ENCODE measurements at places on chromosomes 6 and 20.

- no peak for DNase-seq
Measured at GRCh38 chr6:16551466-16551865, 209.8 kb downstream of the ATXN1 start.

DNA sequence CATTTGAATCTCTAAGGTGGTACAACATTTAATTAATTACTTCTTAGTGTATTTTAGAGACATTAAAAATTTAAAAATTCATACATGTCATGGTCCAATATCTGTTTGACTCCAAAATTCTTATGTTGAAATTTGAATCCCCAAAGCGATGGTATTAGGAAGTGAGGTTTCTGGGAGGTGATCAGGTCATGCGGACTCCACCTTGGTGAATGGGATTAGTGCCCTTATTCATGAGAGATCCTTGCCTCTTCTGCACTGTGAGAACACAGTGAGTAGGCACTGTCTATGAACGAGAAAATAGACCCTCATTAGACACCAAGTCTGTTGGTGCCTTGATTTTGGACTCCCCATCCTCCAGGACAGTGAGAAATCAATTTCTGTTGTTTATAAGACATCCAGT lies 254.7 kb downstream of the PTPRK start:
- DNase-seq: no peak

- DNase-seq: peak; percentile 76
Measured at GRCh38 chr6:14711056-14711703, 534.7 kb upstream of the JARID2 start.

GRCh38 chr6:136350914-136351313 lies 61.3 kb upstream of the BCLAF1 start:
- no peak for DNase-seq

DNA sequence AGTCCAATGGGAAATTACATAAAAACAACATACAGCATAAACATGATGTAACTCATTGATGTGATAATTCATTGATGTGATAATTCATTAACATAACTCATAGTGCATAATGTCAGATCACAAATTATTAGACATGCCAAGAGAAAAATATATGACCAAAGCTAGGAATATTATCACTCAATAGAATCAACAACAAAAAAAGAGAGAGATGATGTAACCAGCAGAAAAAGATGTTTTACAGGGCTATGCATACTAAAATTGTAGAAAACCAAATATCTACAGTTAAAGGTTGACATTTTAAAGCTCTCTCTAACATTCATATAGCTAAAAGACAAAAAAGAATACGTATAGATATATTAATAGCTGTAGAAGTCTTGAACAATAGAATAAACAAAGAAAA lies 1067.2 kb upstream of the ADGRB3 start:
- no peak for DNase-seq

- no peak for DNase-seq
Measured at GRCh38 chr6:22106451-22106850, 190.4 kb downstream of the PRL start.

DNA sequence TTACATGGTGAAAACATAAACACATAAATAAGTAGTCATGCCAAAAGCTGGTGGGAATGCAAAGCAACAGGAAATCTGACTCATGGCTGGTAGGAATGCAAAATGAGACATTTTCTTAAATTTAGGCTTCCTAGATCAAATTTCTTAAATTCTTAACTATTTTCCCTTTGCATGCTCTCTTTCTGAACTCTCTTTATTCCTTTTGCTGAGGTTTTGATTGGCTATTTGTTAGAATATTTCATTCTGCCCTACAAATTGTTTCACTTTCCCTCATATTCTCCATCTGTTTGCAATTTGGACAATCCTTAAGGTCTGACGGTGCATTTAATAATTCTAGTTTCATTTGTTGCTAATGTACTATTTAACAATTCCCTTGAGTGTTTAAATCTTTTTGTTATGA lies 437.5 kb upstream of the RGS17 start:
- DNase-seq: no peak

DNA sequence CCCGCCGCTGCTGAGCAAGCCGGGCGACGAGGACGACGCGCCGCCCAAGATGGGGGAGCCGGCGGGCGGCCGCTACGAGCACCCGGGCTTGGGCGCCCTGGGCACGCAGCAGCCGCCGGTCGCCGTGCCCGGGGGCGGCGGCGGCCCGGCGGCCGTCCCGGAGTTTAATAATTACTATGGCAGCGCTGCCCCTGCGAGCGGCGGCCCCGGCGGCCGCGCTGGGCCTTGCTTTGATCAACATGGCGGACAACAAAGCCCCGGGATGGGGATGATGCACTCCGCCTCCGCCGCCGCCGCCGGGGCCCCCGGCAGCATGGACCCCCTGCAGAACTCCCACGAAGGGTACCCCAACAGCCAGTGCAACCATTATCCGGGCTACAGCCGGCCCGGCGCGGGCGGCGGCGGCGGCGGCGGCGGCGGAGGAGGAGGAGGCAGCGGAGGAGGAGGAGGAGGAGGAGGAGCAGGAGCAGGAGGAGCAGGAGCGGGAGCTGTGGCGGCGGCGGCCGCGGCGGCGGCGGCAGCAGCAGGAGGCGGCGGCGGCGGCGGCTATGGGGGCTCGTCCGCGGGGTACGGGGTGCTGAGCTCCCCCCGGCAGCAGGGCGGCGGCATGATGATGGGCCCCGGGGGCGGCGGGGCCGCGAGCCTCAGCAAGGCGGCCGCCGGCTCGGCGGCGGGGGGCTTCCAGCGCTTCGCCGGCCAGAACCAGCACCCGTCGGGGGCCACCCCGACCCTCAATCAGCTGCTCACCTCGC lies 1.5 kb downstream of the ARID1B start:
- no peak for DNase-seq

DNA sequence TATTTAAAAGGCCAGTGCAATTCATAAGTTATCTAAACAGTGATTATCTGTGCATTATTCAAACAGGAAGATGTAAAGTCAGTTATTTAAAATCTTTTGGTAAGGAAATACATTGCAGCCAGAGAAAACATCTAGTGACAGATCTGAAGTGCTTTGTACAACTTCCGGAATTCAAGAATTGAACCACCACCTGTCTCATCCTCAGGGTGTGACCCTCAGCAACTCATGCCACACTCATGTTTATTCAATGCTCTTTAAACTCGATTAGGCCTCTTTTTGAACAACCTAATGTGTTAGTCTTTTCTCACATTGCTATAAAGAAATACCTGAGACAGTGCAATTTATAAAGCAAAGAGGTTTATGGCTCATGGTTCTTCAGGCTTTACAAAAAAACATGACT lies 62.6 kb upstream of the GGTLC1 start:
- DNase-seq: no peak

- DNase-seq: no peak
Measured at GRCh38 chr20:62949962-62950361, 2.5 kb upstream of the SLC17A9 start.

GRCh38 chr20:12358006-12358654 lies 440.4 kb downstream of the BTBD3 start:
- DNase-seq: no peak

DNA sequence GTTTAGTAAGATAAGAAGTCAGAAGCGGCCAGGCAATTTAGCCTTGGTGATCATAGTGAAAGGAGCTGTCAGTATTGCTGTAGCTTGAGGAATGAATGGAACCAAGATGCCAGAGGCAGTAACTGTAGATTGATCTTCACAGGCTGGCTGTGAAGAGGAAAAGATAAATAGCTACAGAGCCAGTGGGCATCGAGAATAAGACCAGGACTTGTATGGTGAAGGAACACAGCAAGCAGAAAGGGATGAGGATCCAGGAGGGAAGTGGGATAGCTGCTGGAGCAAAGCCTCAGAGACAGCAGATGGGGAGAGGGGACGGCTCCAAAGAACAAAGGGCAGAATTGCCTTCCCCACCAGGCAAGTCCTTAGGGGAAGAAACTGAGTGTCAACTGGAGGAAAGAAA lies 294.4 kb upstream of the PLN start:
- DNase-seq: no peak

DNA sequence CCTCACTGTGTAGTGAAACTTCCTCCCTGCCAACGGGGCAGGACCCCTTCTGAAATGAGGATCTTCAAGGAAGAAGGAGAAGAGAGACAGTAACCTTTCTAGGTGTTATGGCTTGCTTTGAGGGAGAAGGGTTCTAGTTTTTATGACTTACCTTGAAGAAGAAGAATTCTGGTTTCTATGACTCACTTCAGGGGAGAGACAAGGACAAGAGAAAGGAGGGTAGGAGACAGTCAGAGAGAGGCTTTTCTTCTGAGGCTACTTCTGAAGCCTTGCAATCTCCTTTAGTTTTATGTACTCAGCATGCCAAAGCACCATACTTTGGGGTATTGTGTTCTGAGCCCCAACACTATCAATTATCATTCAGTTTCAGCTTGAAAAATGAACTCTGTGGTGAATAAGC lies 25.8 kb upstream of the IBTK start:
- DNase-seq: no peak

DNA sequence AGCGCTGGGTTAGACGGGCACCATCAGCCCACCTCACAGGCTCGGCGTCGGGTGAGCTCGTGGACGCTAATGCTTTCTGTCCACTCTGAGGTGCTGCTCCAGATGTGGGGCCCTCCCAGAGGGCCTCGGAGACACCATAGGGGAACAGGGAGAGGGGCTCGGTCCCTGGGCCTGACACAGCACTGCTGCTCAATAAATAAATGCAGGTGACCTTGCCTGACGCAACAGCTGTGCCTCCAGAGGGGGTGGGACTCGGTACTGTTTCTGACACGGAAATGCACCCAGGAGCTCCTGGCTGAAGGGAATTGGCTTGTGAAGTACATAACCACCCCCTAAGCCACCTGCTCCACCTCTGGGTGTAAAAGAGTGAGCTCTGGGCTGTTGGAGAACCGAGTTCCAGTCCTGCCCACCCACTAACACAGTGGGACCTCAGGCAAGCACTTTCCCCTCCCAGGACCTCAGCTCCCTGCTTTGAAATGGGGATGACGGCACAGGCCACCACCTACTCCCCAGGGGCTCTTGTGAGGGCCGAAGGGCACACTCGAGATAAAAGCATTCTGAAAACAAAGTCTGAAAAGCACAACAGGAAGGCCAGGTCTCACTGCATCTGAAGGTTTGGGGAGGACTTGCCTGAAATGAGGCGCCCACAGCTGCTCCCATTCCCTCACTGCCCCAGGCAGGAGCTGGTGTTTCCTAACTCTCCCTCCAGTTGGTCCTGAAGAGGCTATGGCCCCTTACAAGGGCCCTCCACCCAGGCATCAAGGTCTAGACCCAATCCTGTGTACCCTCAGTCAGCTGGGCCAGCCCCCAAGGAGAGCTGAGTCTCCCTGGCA lies 6.7 kb downstream of the KCNK15 start:
- no peak for DNase-seq

GRCh38 chr6:13624871-13625288 lies 9.7 kb downstream of the NOL7 start:
- no peak for DNase-seq

DNA sequence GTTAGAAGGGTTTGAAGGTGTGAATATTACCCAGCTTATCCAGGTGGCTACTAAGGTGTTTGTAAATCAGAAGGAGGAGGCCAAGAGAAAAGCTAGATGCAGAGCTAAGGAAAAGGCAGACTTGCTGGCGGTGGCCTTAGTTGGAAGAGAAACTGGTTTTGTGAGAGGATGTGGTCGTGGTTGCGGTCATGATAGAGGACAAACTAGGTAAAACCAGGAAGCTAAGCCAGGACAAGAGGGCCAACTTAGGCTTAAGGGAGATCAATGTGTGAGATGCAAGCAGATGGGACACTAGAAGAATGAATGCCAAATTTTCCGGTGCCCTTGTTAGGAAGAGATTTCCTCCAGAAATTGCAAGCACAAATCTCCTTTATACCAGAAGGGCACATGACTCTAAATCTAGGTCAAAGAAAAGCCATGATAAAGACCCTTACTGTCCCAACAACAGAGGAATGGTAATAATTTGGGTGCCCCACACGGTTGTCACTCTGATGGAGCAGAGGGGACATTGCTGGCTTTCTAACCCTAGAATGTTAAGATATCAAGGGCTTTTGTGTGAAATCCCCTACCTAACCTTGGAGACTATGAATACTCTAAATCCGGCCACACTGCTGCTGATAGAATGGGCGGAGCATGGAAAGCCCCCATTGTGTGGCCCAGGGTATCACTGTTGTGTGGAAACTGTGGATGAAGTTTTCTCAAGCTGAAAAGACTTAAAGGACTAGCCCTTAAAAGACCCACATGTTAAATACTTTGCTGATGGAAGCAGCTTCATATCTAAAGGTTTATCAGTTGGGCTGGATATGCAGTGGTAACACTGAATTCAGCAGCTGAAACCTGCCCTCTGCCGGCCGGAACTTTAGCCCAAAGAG lies 7.8 kb downstream of the IL22RA2 start:
- DNase-seq: no peak

- DNase-seq: no peak
Measured at GRCh38 chr20:25230166-25230831, 17.6 kb upstream of the PYGB start.

DNA sequence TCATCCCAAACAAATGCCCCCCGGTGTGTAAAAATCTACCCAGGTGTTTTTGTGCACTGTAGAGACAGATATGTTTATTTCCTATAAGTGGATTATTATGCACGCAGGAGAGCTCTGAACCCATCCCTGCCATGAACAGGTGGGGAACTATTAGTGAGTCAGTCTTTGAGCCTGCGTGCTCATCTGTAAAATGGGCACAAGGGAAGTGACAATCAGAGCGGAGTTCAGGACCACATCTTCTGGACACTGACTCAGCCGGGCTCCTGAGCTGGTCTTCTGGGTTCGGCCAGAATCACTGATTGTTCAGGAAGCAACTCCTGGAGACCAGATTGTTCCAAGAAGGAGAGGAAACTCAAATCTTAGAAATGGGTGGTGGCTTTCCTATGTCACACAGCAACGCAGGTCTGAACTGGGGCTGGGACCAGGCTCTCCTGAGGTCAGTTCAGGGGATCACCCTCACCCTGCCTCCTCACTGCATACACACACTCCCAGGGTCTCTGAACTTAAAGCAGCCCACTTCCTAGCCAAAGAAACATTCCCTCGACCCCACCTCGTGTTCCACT lies 27.3 kb upstream of the TGM2 start:
- no peak for DNase-seq

GRCh38 chr6:22112461-22112860 lies 184.4 kb downstream of the PRL start:
- no peak for DNase-seq

DNA sequence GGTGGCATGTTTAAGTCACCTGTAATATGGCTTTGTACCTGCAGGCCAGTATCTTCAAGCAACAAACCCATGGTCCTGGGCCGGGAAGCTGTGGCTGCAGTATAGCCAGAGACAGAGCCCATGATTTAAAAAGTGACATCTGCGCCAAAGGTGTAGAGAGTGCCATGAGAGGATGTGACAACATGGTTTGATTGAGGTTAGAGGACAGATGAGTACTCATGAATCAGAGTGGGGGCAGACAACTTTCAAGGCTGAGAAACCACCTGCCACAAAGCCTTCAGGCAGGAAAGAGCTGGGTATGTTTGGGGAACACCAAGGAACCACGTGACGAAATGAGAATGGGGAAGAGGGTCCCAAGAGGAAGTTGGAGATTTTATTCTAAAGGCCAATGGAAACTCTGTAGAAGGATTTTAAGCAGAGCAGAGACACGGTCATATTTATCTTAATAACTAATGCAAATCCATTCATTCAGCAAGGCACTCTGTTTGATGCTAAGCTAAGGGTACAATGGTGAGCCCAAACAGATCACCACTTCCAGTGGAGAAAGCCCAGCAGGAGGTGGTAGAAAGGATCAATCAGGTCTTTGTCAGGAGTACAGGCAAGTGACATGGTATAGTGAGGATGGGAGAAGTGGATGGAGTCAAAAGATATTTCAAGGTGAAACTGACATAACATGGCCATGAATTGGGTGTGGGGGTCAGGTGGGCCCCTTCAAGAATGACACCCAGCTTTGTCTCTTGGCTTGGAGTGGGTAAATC lies 3.4 kb upstream of the MICAL1 start:
- no peak for DNase-seq

Measured in stimulated activated CD4-positive, alpha-beta T cell treated with anti-CD3 and anti-CD28 coated beads, TNF-alpha, amount 100 ng/mL, for 48 hours (primary cell).